Left lobe of liver (tissue), 2 donors: ENCODE measurements at places on chromosomes 6 and 20. TPM values are rescaled to one million over a fixed set of nuclear protein-coding genes. Genes with fewer than 3 reads are reported as not detected.

DNA sequence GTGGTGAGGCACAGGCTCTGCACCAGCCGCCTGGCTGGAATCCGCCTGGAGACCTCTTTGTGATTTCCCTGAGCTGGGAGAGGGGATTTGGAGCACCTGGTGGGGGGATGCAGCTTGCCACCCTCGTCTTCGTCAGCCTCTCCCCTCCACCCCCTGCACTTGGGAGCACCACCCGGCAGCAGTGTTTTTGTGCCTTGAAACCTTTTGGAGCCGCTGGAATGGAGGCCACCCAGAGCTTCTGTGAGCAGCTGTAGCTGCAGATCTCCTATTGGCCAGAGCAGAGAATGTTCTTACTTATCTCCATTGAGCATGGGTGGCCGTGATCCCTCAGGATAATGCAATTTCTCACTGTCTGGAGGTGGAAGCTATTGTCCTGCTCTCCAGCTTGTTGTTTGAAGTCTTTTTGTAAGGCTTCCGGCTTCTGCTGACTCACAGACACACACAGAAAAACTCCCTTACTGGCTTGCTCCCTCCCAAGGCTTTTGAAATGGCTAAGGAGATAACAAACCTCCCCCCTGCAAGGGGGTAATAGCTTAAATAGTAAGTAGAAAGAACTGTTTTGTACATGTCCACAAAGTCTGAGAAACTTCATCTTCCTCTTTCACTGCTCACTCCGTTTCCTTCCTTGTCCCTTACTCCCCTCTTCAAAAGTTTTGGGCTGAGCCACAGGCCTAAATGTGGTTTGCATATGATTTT is 271.2 kb downstream of the PRL start:
- no peak for DNase-seq

DNA sequence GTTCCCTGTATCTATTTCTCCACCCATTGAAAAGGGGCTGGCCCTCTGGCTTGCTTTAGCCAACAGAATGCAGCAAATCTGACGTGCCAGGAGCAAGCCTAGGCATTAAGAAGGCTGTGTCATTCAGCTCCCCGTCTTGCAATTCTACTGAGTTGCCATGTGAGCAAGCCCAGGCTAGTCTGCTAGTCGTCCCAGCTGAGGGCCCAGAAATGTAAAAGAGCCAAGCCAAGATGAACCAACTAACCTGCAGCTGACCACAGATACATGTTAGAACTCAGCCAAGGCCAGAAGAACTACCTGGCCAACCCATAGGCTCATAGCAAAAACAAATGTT is 30.1 kb downstream of the PREP start:
- DNase-seq = no peak

DNA sequence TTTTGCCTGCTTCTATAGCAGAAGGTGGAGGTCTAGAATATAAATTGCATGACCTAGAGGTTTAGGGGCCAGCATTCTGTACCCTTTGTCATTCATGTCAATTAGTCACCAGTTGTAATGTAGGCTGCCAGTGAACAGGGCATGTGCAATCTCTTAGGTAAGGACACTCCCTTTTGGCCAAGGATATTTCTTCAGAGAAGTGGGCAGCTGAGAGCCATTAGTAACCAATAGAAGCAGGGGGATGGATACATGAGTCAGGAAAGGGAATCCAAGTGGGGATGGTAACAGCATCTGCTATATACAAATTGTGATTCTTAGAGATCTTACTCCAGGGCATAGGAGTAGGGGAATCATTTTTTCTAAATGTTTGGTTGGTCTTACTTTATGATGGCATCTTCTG is 494.2 kb upstream of the JAG1 start:
- DNase-seq = no peak

GPRC6A gene
- not detected for total RNA-seq

DNA sequence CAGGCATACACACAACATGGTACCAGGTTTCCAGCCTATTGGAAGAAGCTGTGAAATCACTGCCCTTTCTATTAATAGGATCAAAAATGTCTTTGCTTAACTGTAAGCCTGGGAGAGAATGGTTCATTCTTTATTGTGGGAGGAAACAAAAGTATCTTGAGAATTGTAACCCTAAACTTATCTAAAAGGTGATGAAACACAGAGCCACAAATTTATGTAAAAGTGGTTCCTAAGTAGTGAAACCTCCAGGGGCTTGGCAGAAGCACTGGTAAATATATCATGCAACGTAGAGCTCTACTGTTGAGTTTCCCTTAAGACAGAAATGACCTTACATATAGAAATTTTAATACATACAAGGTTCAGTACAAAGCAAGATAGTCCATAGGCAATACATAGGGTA is 17.2 kb upstream of the NOX3 start:
- DNase-seq = no peak

CST5 gene
- total RNA-seq = not detected

CABLES2 gene
- total RNA-seq = 1.8 TPM

- DNase-seq = no peak
Measured at GRCh38 chr6:159961528-159961927, 7.4 kb upstream of the IGF2R start.

FAXC gene
- total RNA-seq = 0.03 TPM
